CD4-positive, alpha-beta T cell treated with Interleukin-21 for 1 hour (primary cell): ENCODE measurements at places on chromosomes 2 and 18.

DNA sequence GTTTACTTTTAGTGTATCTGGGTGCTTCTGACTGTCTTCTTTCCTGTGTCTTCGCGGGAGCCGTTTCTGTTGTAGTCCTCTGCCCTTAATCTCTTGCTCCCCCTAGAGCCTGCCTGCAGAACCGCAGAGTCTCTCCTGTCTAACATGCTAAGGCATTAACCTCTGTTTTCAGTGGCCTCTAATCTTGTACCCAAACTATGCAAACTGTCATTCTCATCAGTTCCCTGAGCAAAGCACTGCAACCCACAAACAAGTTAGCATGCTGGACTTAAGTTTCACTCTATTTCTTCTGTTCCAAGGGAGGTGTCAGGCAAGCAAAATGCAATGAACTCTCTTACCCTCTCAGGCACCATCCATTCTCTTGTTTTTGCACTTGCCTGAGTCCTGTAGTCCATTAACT, 138.4 kb downstream of the OTX1 start:
- DNase-seq: no peak

DNA sequence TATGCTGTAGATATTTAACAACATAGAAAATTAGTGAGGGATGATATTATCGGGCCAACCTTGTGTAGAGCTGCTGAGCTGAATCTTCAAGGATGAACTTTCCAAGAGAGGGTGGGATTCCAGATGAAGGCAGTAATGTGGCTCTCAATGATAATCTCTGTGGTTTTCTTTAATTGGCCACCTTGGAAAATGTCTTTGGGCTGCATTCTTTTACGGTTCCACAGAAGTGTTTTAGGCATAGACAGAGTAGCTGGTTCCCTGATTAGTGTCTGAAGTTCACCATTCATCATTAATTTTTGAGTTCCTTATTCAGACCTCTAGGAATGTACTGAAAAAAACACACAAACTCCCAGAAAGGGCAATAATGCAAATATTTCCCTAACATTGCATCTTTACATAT, 1566.9 kb upstream of the PIK3C3 start:
- DNase-seq: no peak

DNA sequence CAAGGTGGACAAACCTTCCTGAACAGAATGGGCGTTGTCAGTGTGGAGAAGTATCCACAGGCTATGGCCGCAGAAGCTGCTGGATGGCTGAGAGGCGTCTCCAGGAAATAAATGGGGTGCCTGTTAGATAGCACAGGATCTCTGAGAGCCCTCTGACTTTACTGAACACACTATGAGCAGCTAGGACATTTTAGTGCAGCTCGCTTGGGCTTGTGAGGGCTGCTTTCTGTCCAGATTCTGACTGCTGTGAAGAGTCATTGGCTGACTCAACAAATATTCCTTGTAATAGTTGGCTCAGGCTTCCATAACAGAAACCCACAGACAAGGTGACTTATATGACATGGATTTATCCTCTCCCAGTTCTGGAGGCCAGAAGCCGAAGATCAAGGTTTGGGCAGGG, 100.2 kb upstream of the SNTG2 start:
- DNase-seq: no peak

- DNase-seq: peak; percentile 39
Observed at GRCh38 chr2:189287982-189288521, 108.5 kb upstream of the COL5A2 start.

DNA sequence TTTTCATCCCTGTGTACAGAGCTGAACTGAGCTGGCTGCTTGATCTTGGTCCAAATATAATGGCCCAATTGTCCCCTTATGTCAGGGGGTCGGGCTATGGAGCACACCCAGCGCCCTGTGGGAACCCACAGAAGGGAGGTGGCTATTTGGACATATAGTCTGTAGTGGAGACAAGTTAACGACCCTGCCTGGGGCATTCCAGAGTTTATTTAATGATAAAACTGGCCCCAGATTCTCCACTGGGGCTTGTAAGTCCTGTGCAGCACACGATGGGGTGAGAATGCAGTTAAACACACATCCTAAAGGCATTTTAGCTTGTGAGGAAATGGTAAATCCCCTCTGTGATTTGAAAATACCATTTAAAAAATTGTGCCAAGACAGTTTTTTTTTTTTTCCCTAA, 72.9 kb downstream of the QPCT start:
- no peak for DNase-seq

DNA sequence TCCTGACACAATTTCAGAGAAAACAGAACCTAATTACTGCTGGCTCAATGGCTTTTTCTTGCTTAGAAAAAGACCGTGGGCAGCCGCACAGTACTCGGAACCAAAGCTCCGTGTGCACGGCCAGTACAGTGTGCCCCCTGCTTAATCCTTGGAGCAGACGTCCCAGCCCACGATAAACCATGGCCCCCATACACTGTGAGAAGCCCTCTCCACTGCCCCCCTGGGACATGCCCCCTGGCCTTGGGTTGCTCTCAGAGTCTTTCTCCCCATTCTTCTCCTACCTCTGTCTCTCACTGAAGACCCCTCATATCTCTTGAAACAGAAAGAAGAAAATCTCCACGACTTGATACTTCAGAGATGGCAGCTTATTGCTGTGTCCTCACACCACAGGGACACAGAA, 44.0 kb downstream of the CYP26B1 start:
- DNase-seq: no peak

DNA sequence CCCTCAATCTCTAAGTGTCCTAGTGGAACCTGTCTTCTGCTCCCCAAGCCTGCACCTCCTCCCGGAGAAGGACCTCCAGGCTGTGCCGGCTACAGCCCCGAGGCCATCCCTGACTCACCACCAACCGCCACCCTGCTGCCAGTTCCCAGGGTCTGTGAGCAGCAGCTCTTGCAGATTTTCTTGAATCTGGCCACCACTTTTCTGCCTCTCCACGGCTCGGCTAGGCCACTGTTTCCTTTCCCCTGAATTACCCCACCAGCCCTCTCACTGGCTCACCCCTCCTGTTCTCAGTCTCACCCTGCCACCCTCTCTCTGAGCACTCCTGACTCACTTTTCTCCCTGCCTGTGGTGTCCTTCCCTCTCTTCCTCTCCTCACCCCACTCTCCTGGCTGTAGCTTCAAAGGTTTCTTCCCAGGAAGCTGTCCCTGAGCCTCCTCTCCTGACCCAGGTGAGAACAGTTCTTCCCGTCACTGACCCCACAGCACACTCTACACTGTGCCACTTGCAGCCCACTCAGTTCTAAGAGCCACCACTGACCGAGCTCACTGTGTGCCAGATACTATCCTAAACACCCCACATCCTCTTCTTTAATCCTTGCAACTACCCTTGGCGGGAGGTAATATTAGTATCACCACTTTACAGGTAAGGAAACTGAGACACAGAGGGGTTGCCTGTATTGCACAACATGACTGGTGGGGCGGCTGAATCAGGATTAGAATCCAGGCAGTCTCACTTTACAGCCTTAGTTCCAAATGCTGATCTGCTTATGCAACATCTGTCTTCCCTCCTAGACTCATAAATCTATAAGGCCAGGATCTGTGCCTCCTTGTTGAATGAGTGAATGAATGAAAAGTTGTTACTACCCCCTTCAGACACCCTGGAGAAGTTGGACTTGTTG, 111.6 kb downstream of the SMAD7 start:
- DNase-seq: peak; percentile 25

DNA sequence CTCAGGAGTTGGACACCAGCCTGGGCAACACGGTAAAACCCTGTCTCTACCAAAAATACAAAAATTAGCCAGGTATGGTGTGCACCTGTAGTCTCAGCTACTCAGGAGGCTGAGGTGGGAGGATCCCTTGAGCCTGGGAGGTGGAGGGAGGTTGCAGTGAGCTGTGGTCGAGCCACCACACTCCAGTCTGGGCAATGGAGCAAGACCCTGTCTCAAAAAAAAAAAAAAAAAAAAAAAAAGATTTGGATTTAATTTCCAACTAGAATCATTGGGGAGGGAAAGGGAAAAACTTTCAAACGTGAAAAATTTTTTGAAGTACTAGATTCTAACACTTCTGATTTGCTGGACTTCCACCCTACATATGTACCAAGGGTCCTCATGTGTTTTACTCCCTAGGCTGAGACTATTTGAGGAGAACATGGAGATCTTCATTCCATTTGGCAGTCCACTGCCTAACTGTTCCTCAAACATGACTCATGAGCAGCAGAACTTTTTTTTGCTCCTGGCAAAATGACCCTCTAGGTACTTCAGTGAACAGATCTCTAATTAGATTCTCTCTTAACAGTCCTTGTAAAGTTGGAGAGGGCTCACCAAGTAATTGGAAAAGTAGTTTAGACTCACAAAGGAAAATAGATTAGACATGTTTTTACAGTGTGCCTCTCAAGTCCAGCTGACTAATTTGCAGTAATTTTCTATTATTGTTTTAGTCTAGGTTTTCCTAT, 267.6 kb downstream of the METTL4 start:
- no peak for DNase-seq

DNA sequence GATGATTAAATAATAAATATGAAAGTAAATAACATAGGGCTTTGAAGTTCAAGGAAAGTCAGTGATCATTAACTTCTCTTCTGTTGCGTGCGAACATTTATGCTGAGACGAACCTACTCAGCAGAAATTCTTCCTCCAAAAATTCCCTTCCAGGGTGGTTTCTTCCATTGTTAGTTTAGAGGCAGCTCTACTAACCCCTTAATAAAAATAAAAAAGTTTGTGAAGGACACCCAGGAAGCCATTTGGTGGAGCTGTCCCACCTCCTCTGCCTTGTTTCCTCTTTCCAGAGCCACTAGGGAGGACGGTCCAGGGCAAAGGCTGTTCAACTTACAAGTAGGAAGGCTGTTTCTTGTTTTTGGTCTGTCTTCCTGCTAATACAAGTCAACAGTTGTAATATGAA, 2.1 kb upstream of the SMAD2 start:
- no peak for DNase-seq
